ENCODE measurements at places on chromosomes 3 and 15. TPM values are rescaled to one million over a fixed set of nuclear protein-coding genes. Genes with fewer than 3 reads are reported as not detected.

- H3K4me1 ChIP-seq = no peaks in the 10 kb centered on the region
- no peak overlapping the region for H3K4me3 ChIP-seq
- H3K36me3 ChIP-seq = peaks cover 26% of the 10 kb centered on the region
- DNase-seq = no peak
- no peaks in the 10 kb centered on the region for H3K27me3 ChIP-seq
These were observed 617.5 kb downstream of the RBMS3 start for GRCh38 chr3:29898171-29898965.

The ATRIP gene
- total RNA-seq = 9.5 TPM

DNA sequence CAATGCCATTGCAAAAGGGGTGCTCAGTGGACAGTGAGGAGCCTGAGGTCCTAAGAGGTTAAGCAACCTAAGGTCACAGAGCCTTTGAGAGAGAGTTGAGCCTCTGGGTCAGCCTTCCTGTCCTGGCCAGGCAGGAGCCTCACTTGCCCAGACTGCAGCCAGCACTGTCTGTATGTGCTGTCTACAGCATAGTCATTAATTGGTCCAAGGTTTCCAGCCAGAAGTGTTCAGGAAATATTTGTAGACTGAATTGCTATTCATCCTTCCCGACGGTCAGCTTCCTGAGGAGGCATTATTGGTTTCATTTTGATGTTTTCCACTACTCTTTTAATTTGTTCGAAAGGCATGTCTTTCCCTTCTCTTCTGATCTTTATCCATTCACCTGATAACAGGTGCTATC is 8.1 kb downstream of the SEC13 start:
- H3K4me3 ChIP-seq = no peak overlapping the region
- no peaks in the 10 kb centered on the region for H3K27me3 ChIP-seq
- H3K4me1 ChIP-seq = peaks cover 18% of the 10 kb centered on the region
- H3K27ac ChIP-seq = no peak overlapping the region

DNA sequence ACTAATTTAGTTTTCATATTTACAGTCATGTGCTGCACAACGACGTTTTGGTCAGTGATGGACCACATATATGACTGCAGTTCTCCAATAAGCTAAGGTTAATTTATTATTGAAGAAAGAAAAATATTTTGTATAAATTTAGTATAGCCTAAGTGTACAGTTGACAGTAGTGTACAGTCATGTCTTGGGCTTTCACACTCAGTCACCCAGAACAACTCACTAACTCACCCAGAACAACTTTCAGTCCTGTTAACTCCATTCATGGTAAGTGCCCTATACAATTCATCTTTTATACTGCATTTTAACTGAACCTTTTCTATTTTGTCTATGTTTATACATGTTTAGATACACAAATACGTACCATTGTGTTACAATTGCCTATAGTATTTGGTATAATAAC is 3.8 kb upstream of the GABRR3 start:
- H3K4me3 ChIP-seq = peak overlapping the region; percentile 83
- no peaks in the 10 kb centered on the region for H3K36me3 ChIP-seq
- H3K27me3 ChIP-seq = peaks cover 16% of the 10 kb centered on the region
- H3K4me1 ChIP-seq = no peaks in the 10 kb centered on the region
- no peak for DNase-seq
- H3K27ac ChIP-seq = no peak overlapping the region

- peak overlapping the region; percentile 79 for H3K4me3 ChIP-seq
- H3K27ac ChIP-seq = no peak overlapping the region
- peak; percentile 69 for DNase-seq
- H3K36me3 ChIP-seq = no peaks in the 10 kb centered on the region
- H3K27me3 ChIP-seq = no peaks in the 10 kb centered on the region
These were observed 586 bp downstream of the LRRK1 start for GRCh38 chr15:100919481-100920405.

- H3K4me1 ChIP-seq = no peaks in the 10 kb centered on the region
- H3K27me3 ChIP-seq = no peaks in the 10 kb centered on the region
- DNase-seq = no peak
- no peaks in the 10 kb centered on the region for H3K36me3 ChIP-seq
- H3K27ac ChIP-seq = no peak overlapping the region
These were observed 573.7 kb downstream of the TBL1XR1 start for GRCh38 chr3:176623468-176624150.

- DNase-seq = no peak
- H3K27me3 ChIP-seq = no peaks in the 10 kb centered on the region
- H3K27ac ChIP-seq = no peak overlapping the region
- no peaks in the 10 kb centered on the region for H3K36me3 ChIP-seq
These were observed 33.1 kb downstream of the RBP2 start for GRCh38 chr3:139443186-139443585.

DNA sequence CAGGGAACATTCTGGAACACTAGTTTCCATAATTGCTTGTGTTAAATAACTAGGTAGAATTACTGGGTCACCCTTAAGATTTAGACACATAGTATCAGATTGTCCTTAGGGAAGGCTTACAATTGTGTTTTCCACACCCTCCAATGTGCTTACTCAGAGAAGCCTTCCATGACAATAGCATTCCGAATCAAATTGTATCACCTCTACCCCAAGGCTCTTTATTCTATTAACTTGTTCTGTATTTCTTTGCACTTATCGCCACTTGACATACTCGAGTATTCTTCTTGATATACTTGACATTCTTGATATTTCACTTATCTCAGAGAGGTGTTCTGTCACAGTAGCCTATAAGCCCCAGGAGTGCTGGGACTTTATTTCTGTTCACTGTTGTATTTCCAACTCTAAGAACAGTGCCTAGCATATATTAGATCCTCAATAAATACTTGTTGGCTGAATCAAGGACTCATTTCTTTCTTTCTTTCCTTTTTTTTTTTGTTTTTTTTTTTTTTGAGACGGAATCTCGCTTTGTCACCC is 238.9 kb upstream of the PDZRN3 start:
- no peaks in the 10 kb centered on the region for H3K36me3 ChIP-seq
- no peak for DNase-seq
- no peak overlapping the region for H3K27ac ChIP-seq

DNA sequence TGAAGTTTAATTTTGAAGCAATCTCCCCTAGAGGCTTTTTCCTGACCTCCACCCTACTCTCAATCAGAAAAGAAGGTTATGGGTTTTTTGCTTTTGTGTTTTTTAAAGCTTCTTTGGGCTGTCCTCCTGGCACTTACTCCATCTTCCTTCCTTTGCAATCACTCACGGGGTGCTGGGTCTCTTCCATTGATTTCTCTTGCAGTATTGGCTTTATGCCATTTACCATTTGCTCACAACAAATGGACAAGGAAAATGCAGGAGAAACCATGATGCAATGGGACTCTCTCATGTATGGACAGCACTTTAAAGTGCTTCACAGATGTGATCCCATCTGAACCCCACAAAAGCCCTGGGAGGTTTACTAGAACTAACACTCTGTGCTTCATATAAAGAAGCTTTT is 57.5 kb downstream of the SST start:
- no peaks in the 10 kb centered on the region for H3K36me3 ChIP-seq
- no peak for DNase-seq
- H3K4me3 ChIP-seq = no peak overlapping the region
- no peaks in the 10 kb centered on the region for H3K27me3 ChIP-seq
- peaks cover 12% of the 10 kb centered on the region for H3K4me1 ChIP-seq
- H3K27ac ChIP-seq = no peak overlapping the region

GRCh38 chr15:27949089-27949488 is 150.0 kb downstream of the OCA2 start:
- H3K4me3 ChIP-seq = no peak overlapping the region
- H3K36me3 ChIP-seq = no peaks in the 10 kb centered on the region
- no peaks in the 10 kb centered on the region for H3K27me3 ChIP-seq
- no peaks in the 10 kb centered on the region for H3K4me1 ChIP-seq

DNA sequence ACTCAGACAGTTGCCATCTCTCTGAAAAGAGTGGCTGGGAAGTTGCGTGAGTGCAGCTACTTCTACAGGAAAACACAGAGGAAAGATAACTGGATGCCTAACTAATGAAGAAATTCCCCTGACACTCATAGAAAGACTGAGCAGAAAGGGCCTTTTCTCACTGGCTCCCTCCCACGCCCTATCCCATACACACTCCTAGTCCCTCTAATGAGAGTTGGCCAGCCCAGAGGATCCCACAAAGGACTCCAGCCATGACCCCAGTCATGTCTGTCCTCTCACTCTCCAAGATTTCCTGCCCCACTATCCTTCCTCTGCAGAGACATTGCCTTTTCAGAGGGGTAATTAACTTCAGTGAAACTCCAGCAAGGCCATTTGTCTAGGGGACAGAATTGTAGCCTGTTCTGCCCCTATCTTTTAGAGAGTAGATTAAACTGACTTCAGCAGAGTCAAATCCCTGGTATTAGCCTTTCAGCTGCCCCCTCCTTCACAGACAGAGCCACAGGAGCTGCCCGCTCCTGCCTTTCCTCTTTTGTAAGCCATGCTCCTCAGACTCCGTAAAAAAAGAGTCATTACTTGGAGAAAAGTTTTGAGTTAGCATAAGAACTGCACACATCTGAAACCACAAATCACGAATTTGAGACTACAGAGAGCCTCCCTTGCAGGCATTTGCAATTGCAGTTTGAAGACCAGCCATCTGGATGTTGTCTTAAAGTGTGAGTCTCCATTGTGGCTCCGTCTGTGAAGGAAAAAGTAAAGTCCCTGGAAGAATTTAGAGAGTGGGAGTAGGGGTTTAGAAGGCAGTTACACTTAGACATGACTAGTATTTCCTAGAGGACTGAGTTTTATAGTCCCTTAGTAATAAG is 129.1 kb upstream of the SEMA6D start:
- no peaks in the 10 kb centered on the region for H3K4me1 ChIP-seq
- H3K27me3 ChIP-seq = no peaks in the 10 kb centered on the region
- H3K27ac ChIP-seq = no peak overlapping the region
- H3K4me3 ChIP-seq = no peak overlapping the region
- H3K36me3 ChIP-seq = no peaks in the 10 kb centered on the region

- H3K4me1 ChIP-seq = peaks cover 10% of the 10 kb centered on the region
- no peaks in the 10 kb centered on the region for H3K36me3 ChIP-seq
- DNase-seq = no peak
These were observed 301.7 kb downstream of the TIGIT start for GRCh38 chr3:114595522-114596028.

The SLC24A1 gene
- 7.2 TPM for total RNA-seq

DNA sequence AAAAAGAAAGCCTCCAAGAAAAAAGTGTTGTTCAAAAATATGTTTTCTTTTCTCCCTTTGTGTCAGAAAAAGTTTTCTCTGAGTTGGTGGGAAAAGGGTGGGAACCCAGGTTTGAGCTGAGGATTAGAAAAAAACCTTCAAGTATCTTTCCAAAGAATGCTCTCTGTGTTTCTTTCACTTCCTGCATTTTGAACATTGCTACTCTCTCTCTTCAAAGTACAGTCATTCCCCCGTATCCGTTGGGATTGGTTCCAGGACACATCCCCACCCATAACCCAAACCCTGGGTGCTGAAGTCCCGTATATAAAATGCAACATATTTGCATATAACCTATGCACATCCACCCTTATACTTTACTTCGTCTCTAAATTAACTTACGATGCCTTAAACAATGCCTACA is 139.6 kb downstream of the TMCO5A start:
- DNase-seq = peak; percentile 33
- peak overlapping the region; percentile 83 for H3K27ac ChIP-seq
- H3K36me3 ChIP-seq = no peaks in the 10 kb centered on the region

DNA sequence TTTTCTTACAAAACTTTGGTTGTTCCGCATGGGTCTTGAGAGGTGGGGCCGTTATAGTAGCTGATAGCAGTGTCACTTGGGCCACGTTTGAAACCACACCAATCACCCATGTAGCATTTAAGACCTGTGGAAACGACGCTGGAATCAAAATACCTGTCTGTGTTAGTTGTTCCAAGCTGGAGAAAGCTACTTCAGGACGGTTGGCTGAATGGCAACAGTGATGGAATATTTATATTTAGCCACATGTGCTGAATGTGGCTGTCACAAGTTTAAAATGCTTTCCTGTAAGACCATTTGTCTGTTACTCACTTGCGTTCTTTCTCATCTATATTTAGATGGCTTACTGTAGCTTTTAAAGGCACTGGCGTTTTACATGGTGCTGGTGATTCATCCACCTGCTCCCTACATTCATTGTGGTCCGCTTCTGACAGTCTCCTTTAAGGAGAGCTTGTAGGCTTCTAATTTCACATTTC is 1.4 kb downstream of the DNAJA4 start:
- no peak overlapping the region for H3K27ac ChIP-seq
- no peak overlapping the region for H3K4me3 ChIP-seq
- no peaks in the 10 kb centered on the region for H3K27me3 ChIP-seq
- peak; percentile 24 for DNase-seq
- no peaks in the 10 kb centered on the region for H3K36me3 ChIP-seq
- H3K4me1 ChIP-seq = no peaks in the 10 kb centered on the region

The MRPL47 gene
- 25.0 TPM for total RNA-seq

DNA sequence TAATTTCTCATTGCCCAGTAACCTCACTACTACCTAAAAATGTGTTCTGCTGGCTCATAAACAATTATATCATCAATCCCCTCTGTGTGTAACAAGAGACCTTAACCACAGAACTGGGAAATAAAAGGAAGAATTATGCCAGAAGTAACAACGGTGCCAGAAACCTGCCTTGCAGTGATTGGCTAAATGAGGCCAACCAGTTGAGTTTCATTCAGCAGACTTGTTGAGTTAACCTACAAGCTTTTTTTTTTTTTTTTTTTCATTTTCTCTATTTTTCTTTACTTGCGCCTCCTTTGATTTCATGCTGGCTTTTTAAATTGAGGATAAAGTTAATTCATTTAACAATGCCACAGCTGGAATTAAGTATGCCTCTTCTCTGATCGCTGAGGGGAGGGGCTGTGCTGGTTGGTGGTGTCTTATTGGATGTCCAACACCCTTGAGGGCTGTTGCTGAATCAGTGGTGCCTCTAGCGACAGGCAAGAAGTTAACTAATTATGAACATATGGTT is 30.0 kb upstream of the GMNC start:
- no peak overlapping the region for H3K4me3 ChIP-seq
- H3K36me3 ChIP-seq = no peaks in the 10 kb centered on the region
- no peak overlapping the region for H3K27ac ChIP-seq

The AADAC gene
- total RNA-seq = not detected

The KCNMB3 gene
- 0.38 TPM for total RNA-seq

DNA sequence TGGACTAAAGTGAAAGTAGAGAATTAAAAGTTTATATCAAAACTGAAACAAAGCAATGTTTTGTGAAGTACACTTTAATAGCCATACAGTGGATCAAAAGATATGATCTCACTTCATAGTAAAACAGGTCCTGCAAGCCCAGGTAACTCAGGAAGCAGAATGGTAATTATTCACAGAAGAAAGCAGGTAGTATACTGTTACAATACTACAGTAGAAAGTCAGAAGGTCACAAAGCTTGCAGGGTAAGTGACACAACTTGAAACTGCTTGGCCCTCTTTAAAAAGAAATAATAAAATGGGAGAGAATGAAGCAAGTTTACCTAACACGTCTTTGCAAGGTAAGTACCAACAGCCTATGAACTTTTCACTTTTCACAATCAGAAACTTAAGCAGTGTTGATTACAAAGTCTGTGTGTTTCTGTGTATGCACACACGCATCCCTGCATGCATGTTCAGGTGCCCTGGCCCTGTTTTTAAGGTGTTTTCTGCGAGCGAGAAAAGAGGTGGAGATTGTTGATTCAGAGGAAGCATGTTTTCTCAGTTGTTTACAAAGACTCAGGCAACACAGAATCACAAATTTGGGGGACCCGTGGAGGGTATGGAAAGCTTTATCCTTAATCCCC is at the start of gene NAALADL2:
Gene NAALADL2 (plus strand): TSS at position 221 of the 622 bp plus-strand sequence.
- H3K4me1 ChIP-seq = 0 out of 2 replicates have a peak, but pooled peaks cover 6% of the 10 kb centered on the region
- no peaks in the 10 kb centered on the region for H3K27me3 ChIP-seq
- no peak for DNase-seq
- H3K36me3 ChIP-seq = no peaks in the 10 kb centered on the region

Measured in GM23248 (cell line).